ENCODE measurements at places on chromosomes 6 and 20.

DNA sequence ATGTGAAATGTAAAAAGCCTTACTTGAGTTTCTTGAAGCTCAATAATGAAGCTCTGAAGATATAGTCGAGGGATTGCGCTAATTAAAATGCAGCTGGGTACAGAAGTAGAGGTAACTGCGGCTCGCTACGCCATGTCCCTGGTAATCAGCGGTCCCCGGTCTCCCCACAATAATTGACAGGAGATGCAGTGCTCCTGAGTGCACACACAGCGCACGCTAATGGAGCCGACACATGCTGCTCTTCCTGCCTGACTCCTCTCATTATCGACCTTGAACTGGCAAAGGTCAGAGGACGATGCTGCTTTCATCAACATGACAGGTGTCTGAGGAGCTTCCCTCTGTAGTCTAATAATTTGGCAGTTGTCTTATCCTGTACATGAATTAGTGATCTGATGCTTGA lies 365.9 kb downstream of the RNF144B start:
- DNase-seq: no peak

DNA sequence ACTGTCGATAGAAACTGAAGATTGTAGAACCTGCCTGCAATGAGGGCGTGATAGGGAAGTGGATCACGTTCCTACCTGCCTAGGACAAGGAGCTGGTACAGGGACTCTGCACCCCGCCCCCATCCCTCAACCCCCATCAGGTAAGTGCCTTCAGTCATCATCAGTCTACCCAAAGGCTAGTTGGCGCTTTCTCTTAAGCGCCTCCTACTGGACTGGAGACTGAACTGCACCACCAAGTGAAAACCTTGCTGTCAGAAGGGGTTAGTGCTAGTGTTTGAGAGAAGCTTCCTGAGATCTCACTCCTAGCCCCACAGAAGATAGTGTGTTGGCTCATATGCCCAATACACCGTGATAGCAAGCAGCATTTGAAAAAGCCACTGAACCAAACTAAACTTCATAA lies 706.5 kb upstream of the MAN1A1 start:
- DNase-seq: no peak

DNA sequence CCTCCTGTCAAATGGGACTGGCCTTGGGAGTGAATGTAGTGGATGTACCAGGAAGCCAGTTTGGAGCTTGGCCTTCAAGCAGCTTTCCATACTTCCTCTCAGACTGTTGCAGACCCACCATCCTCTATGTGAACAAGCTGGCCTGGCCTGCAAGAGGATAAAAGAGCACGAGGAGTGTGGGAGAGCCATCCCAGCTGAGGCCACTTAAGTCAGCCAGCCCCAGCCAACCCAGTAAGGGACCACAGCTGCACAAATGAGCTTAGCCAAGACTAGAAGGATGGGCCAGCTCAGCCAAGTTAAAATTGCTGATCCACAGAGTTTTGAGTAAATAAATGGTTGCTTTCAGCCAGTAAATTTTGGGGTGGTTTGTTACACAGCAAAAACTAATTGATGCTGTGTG lies 156.9 kb upstream of the SOX4 start:
- DNase-seq: no peak

- DNase-seq: no peak
Observed at GRCh38 chr6:169700296-169700695, 1.5 kb downstream of the WDR27 start.

GRCh38 chr20:35489717-35490116 lies 34.3 kb downstream of the CEP250 start:
- no peak for DNase-seq

- DNase-seq: no peak
Observed at GRCh38 chr6:27505209-27506027, 32.5 kb upstream of the ZNF184 start.

DNA sequence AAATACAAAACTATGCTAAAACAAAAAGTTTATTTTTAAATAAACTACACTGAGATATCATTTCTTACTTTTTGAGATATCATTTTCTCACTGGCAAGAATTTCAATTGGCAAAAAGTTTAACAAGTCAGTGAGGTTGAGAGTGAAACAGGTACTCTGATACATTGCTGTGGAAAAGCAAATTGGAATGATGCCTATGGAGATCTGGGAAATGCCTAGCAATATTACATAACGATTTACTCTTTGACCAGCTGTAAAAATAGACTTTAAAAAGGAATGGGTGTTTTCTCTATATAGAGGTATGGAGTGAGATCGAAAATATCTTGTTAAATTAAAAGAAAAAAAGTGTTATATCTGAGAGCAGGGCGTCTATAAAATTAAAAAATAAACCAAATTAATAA lies 16.9 kb downstream of the CGAS start:
- DNase-seq: no peak

DNA sequence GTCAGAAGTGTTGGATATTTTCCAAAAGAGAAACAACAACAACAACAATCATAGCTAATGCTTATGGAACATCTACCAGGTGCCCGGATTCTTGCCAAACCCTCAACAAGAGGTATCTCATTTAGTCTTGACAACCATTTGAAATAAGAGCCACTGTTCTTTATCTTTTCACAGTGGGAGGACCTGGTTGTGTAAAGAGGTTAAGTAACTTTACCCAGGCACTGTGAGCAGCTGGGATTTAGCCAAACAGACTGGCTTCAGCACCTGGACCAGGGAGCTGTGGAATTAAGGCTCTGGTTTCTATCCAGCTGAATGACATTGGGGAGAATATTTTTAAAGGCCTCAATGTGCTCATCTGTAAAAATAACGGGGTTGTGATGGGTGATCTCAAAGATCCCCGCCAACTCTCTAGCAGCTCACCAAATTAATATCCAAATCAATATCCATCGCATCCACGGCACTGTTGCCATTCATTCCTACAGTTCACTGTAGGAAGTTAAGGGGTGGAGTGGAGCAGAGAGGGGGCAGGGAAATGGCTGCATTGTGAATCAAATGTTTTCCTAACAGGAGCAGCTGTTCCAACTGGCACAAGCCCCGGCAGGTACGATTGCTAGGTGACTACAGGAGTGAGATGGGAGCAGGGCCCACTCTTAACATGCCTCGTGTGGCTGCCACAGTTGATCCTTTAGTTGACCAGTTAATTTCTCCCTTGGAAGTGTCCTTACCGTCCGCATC lies 61.8 kb downstream of the GCNT2 start:
- no peak for DNase-seq

All from stimulated activated CD8-positive, alpha-beta memory T cell treated with anti-CD3 and anti-CD28 coated beads, Interleukin-4, amount 100 ng/mL, for 4 hours (primary cell).